ENCODE measurements at places on chromosomes 11 and 22.
A peak's percentile ranks its signal among the peaks of the same experiment; 100 is the strongest.

- no peak for DNase-seq
Observed at GRCh38 chr11:133491680-133492383, 40.5 kb downstream of the OPCML start.

DNA sequence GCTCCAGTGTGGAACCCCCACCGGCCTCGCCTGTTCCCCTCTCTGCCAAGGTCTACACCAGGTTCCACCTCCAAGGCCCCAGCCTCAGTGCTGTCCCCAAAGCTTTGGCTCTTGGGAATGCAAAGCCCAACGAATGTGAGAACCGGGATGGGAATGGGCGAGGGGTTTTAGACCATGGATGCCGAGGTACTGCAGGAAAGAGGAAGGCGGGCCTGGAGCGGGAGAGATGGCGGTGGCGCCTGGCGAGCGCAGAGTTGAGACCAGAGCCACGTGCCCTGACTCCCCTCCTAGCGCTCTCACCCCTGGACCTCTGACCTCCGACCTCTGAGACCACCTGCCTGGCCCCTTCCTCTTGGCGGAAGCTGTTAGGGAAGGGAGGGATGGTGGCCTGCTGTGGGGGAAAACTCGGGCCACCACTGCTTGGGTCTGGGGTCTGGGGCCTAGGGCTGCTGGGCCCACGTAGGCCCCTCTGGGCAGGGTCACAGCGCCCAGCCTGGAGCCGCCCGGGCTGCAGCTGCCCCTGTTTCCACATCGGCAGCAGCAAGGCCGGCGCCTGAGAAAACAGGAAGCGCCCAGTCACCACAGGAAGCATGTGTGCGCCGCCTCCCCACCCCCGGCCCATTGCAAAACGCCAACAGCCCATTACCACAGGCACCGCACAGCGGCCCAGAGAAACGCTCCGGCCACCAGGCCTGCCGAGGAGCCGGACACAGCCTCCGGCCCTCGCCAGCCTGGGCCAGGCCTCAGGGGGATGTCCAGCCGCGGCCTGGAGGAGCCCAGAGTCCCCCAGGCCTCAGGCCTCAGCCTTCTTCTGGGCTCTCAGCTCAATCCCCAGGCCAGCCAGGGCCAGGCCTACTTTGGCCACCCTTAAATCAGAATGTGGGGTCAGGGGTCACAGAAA is 13.8 kb upstream of the SLC39A13 start:
- DNase-seq: peak; percentile 83

GRCh38 chr22:35733791-35734516 is 16.3 kb downstream of the APOL5 start:
- no peak for DNase-seq

- DNase-seq: no peak
Observed at GRCh38 chr11:65315866-65316226, 1.2 kb downstream of the CDC42EP2 start.

GRCh38 chr11:1071571-1072115 is 3.0 kb upstream of the MUC2 start:
- no peak for DNase-seq

DNA sequence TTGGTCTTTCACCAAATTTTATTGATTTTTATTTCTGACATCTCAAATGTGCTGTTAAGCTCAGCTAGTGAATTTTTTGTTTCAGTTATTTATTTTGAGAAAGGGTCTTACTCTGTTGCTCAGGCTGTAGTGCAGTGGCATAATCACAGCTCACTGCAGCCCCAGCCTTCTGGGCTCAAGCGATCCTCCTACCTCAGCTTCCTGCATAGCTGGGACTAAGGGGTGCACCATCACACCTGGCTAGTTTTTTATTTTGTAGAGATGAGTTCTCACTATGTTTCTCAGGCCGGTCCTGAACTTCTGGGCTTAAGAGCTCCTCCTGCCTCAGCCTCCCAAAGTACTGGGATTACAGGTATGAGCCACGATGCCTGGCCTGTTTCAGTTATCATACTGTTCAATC is 282.0 kb downstream of the SBF2 start:
- no peak for DNase-seq

- no peak for DNase-seq
Observed at GRCh38 chr22:24146194-24146616, 35.1 kb upstream of the SUSD2 start.

GRCh38 chr22:43260331-43261231 is 73.6 kb upstream of the TTLL12 start:
- no peak for DNase-seq

- no peak for DNase-seq
Observed at GRCh38 chr22:36154423-36154945, 6.1 kb downstream of the APOL3 start.

GRCh38 chr11:70506658-70506970 is 108.3 kb downstream of the CTTN start:
- DNase-seq: no peak

GRCh38 chr11:123168241-123168640 is 26.8 kb downstream of the CLMP start:
- no peak for DNase-seq

DNA sequence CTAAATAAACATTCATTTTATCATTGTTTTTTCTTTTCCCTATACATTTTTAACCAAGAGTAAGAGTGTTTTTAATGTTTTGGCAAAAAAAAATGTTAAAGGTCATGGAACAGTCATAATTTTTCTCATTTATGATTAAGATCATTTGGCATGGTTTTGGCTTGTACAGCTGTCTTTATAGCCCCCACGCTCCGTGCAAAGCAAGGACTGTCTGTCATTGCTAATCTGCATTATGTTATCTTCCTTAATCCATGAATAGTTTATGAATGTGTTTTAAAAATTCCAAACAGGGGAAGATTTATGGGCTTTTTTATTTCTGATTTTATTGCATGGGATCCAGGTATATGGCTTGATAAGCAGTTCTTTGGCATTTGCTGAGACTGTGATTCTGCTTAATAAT is 28.1 kb downstream of the PGM2L1 start:
- DNase-seq: no peak

- no peak for DNase-seq
Observed at GRCh38 chr22:27480487-27480886, 321.1 kb downstream of the MN1 start.

- no peak for DNase-seq
Observed at GRCh38 chr11:27183672-27184457, 143.2 kb downstream of the BBOX1 start.

- DNase-seq: no peak
Observed at GRCh38 chr11:63829823-63830489, 9.0 kb upstream of the MARK2 start.

- DNase-seq: no peak
Observed at GRCh38 chr11:64490562-64491216, 100.3 kb upstream of the SLC22A12 start.

DNA sequence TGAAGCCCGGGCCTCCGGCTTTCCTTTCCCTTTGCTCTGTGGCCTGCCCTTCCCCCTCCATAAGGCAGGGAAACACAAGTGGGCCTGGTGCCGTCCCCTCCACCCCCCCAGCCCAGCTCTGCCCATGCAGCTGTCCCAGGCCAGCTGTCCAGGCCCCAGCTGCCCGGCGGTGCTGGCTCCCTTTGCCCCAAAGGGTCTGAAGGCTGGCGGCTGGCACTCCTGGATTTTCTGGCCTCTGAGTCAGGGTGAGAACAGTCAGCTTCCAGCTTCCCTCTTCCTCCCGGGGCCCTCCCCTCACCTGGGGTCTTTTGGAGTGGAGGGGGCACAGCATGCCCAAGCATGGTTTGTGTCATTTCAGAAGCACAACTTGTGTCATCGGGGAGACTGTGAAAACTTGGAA is 27.8 kb downstream of the CD82 start:
- no peak for DNase-seq

GRCh38 chr11:127994736-127995135 is 592.6 kb downstream of the ETS1 start:
- no peak for DNase-seq

DNA sequence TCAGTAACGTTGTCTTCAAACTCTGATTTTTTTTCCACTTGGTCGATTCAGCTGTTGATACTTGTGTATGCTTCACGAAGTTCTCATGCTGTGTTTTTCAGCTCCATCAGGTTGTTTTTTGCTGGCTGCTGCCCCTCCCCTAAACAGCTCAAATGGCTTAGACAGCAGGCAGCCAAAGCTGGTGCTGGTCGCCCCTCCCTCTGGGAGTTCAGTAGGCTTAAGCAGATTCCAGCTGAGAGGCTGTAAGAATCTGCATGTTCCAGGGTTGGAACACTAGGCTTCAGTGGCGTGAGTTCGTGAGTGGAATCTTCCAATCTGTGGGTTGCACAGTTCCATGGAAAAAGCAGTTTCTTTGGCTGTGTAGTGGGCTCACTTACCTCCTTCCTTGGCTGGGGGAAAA is 10.3 kb upstream of the FIBIN start:
- no peak for DNase-seq

DNA sequence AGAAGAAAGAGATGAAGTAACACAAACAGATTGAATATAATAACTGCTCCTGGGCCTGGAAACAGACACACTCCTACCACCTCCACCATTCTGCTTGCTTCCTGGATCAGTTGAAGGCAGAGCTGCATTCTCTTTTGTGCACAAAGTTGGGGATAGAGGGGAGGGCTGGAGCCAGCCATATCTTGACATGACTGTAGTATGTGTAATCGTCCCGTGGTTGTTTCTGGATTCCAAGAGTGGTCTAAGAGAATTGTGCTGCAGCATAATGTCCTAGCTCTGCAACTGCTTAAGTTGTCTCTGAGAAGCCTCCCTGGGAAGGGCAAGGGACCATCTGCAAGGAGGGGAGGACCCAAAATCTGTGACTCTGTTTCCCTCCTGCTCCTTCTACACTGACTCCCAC is 3.2 kb downstream of the CRY2 start:
- no peak for DNase-seq

DNA sequence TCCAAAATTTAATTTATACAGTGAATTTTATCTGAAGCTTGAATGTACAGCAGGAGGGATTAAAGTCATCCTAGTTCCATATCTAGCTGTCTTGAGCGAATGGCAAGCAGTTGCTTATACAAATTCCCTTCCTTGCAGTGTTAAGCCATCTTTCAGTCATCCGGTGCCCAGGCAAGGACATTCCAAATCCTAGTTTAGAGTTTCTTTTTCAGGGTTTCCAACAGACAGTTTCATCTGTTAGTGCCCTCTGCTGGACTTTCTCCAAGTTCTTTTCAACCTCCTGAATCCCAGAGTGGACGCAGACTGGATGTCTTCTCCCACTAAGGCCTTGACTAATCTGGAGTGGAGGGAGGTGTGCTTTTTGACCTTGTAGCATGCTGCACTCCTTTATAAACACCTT is 45.4 kb downstream of the GRAMD1B start:
- DNase-seq: no peak

GRCh38 chr22:35559354-35560005 is 18.8 kb downstream of the RASD2 start:
- DNase-seq: no peak

GRCh38 chr22:20422271-20423007 is 15.2 kb downstream of the SCARF2 start:
- DNase-seq: no peak

DNA sequence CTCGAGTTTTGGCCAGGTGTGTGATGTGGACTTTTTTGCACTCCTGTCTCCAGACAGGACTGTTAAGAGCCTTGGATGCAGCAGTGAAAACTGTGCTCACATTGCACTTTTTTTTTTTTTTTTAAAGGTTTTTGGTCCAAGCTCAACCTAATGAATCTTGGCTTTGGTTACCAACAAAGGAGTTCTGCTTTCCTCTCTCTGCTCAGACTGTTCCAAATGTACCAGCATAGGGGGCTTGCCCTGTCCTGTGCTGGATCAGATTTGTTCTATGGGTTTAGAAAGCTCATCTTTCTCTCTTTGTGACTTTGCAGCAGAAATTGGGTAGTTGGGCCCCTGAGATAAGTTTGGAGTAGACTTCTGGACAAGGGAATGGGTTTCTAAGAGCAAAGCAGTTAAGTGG is 45.3 kb downstream of the POLD3 start:
- DNase-seq: no peak

GRCh38 chr11:12076840-12077534 is 33.4 kb upstream of the MICAL2 start:
- no peak for DNase-seq

GRCh38 chr11:98771791-98772190 is 249.0 kb upstream of the CNTN5 start:
- DNase-seq: no peak

DNA sequence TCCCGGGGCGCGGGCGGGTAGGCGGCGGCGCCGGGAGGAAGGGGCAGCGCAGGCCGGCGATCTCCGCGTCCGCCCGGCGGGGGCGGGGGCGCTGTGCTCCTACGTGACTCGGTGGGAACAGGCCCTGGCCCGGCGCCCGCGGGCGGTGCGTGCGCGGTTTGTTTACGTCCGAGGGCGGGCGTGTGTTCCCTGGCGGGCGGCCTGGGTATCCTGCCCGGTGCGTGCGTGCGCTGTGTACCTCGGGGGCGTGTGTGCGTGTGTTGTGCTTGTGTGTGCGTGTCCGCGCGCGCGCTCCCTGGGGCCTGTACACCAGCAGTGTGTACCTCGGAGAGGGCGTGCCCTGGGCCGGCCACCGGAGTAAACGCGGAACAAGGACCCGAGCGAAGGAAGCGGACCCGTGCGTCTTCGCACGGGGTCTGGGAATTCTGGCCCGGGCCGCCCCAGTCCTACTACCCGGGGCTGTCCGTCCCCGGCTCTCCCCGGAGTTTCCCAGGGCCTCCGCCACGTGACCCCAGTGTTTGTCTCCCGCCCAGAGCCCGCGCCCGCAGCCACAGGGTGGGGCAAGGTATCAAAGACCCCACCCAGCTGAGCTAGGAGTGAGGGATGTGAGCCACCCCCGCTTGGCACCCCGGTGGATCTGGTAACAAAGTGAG is 769 bp downstream of the MAFF start:
- peak; percentile 74 for DNase-seq

- DNase-seq: no peak
Observed at GRCh38 chr11:94934846-94935245, 38.5 kb downstream of the CWC15 start.

DNA sequence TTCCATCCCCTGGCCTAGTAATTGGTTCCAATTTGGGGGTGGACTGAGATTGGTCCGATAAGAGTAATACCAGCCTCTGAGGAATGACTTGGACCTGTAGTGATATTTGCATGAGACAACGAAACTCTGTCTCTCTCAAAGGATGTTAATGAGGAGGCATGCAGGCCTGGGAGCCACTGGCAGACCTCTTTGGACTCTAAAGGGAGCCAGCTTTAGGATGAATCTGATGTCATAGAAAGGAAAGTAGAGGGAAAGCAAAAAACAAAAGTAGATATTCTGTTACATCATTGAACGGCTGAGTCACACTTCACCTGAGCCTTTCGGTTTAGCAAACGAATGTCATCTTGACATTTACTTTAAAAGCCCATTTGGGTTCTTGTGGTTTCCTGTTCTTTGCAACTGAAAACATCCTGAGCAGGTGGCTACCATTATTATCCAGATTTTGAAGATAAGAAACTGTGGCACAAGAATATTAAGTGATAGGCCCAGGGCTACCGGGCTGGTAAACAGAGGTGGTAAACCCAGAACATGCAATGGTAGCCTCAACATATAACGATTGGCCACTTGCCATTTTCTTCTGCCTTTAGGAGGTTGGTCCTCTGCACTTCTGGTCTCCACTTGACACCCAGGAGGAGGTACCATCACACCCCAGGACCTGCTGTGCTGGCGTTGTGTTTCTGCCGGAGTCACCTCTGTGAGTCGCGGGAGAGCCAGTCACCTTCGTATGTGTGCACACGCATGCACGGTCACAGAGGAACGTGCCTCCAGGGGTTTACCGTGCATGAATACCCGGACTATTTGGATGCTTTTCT is 42.7 kb downstream of the RTL6 start:
- DNase-seq: peak; percentile 74

All from GM06990 (cell line).